ENCODE measurements at places on chromosomes 3 and 15.

- DNase-seq = peak; percentile 64
These were observed 17.6 kb upstream of the CYP11A1 start for GRCh38 chr15:74384881-74385643.

DNA sequence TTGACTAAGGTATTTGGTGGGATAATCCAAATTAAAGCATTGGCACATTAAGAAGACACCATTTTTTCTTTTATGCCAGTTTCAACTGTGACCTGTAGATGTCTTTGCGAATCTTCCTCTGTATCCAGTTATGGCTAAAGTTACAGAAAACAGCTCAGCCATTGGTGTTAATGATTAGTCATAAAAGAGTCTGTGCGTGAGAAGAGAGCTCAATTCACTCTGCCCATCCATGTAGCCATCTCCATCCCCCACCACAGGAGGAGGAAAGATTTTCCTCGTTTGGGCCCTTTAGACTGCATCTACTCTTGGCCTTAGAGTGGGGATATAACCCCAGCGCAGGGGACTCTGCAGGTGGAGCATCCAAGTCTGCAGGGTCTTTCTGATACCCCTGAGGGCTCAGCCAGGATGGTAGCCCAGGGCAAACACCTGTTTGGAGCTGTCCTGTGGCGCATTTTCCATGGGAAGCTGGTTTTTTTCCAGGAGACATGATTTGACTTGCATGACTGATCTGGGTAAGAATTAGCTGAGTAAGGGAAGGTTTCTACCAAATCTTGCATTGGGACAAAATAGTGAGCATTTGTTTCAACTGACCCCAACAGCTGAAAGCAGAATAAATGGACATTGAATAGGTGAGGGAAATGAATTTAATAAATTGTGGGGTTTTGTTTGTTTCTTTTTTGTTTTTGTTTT lies 29.5 kb downstream of the NANOGP8 start:
- no peak for DNase-seq

DNA sequence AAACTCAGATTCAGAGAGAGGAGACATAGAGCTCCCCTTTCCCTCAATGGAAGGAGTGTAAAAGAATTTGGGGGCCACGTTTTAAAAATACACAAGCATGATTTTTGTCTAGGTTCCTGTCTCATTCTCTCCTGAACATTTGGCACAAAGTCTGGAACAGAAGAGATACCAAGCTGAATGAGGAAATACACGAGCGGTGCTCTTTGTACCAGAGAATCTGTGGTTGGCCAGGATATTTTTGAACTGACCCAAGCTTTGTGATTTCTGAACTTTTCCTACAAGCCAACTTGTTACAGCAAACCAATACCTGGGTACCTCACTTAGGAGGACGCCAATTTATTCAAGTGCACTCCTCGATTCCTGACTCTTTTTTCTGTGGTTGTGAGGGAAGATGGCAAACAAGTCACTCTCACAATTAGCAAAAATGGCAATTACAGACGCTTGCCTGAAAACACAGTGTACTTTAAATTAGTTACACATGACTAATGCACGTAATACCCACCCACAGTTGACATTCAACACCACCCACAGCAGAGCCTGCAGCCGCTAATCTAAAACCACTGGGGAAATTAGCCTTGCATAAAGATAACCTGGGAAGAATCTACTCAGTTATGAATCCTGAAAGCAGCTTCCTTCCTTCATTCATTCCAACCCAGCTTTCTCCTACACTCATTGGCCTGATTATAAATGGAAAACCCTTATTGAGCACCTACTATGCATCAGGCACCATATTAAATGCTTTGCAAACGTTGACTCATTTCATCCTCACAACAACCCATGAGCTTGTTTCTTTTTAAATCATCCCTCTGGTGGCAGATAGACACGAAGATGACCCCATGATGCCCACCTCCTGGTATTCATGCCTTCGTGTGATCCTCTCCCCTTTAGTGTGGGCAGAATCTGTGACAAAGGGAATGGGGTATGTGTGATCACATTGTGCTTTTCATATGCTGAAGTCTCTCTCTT lies 293.5 kb downstream of the KBTBD8 start:
- no peak for DNase-seq

DNA sequence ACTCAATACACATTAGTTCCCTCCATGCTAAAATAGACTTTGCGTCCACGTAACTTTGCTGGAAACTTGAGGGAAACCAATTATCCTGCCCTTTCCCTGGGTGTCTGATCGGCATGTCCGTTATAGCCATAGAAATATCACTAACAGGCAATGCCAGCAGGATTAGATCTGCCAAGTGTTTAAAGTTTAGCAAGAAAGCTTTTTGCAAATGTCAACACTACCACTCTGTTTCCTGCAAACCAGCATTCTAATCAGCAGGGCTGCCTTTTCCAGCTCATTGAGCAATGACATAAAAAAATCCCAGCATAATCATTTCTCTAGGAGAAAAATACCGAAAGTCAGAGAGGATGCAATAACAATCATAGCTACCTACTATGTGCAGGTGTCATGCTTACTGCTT lies 60.9 kb downstream of the NOX5 start:
- no peak for DNase-seq

DNA sequence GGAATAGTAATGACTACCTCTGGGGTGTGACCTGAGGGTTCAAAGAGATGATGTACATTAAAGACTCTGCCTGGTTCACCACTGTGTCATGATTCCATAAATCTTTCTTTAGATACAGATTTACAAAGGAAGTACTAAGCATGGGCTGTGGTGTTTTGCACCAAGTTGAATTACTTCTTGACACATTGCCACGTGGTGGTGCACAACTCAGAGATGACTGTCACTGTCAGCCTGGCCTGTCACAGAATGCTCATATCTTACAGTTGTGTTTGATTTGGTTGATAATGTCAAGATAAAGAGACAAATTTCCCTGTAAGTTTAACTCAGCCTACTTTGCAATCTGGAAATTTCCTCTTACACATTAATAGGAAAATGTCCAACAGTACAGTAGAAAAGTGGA lies 3.2 kb downstream of the CTDSPL start:
- no peak for DNase-seq

GRCh38 chr15:101038327-101039003 lies 119.3 kb downstream of the LRRK1 start:
- DNase-seq = no peak

DNA sequence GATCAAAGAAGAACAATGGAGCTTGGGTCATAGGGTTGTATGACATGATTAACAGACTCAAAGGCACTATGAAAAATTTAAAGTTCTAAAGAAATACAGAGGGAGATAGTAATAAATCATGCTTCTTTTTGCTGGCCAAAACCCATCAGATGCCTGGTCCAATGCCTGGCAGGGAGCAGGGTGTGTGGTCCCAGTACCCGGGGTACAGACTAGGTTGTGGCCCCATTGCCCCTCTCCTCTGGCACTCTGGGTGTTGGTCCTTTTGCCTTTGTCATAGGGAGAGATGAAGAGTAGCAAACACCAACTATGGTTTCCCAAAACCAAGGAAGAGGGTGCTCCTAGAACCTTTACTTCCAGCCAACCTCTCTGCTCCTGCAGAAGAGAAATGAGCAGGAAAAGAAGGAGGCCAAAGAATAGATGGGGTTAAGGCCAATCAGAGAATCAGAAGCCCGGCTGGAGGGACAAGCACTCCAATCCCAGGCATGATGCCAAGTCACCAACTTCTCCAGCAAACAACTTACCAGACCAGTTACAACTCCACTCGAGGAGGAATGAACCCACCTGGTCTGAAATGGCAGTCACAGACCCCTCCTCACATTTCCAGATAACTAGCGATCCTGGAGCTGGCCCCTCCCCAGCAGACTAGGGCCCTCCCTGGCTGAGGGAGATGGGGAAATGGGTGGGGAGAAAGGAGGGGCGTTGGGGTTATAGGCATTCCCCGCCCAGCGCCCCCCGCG lies 1.8 kb downstream of the IGDCC3 start:
- no peak for DNase-seq

GRCh38 chr3:56302417-56302816 lies 165.8 kb downstream of the ERC2 start:
- no peak for DNase-seq

- peak; percentile 7 for DNase-seq
These were observed 24.7 kb upstream of the DUSP7 start for GRCh38 chr3:52080830-52081719.

- DNase-seq = no peak
These were observed 113.5 kb upstream of the FRMD4B start for GRCh38 chr3:69499422-69499821.

DNA sequence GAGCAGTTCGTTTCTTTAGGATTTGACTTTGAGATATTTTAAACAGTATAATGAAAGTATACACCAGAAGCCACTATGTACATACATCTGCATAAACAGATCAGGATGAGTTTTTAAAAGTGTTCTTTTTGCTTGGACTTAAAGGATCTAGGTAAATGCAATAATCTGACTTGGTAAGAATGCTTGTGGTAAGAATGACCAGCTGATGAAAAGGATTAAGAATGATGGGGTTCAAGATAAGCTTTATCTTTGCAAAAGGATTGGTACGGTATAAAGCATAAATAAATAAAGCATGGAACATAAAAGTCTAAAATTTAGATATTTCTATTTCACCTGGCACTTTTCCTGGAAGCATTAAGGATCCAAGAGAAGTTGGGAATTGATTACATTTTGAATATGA lies 9.8 kb upstream of the MME start:
- DNase-seq = no peak

GRCh38 chr15:90209591-90209990 lies 8.5 kb downstream of the SEMA4B start:
- DNase-seq = no peak

GRCh38 chr15:31484986-31485385 lies 158.4 kb downstream of the KLF13 start:
- no peak for DNase-seq

- DNase-seq = peak; percentile 10
These were observed 502 bp downstream of the DPH3 start for GRCh38 chr3:16264174-16264707.

DNA sequence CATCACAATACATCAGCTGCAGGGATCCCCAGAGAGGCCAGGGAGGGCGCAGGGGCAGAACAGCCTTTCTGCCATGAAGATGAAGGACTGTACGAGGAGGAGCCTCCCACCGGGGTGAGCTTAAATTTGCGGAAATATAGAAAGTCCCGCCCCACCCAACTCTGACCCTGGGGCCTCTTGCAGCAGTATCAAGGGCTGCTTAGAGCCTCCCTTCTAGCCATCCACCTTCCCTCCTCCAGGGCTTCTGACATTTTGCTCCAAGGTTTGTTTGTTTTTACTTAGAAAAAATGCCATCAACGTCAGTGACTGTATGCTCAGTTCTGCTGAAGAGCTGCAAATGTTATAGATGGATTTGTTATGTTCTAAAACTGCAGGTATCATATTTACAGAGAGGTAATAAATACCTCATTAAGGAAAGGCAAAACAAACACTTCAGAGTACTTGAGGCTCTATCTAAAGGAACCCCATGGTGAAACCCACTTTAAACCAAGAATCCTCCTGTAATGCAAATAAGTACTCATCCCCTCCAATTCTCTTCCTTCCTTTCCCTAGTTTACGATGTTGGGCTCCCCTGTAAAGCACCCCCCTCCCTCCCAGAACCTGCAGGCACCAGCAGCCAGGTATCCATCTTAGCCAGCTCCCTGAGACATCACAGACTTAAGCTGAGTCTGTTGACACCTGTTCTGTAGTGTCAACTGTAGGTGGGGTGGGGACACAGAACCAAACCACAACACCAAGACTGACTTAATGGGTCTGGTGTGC lies 30.5 kb downstream of the RFTN1 start:
- DNase-seq = no peak

DNA sequence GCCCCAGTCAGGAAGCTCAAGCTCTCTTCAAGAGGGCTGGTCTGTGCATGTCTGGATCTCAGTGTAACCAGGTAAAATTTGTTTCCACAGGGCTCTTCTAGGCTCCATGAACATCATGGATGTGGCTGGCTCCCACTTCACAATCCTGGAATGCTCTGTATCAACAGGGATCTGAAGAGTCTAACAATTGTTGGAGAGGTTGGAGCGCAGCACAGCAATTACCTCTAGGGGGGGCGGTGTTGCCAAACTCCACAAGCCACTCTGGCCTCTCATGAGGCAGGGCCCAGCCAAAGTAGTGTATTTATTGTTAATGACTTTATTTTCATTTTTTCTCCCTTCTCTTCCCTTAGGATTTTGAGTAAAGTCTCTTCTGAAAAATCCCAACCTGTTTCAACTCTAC lies 6.1 kb upstream of the EIF2B5 start:
- peak; percentile 39 for DNase-seq

DNA sequence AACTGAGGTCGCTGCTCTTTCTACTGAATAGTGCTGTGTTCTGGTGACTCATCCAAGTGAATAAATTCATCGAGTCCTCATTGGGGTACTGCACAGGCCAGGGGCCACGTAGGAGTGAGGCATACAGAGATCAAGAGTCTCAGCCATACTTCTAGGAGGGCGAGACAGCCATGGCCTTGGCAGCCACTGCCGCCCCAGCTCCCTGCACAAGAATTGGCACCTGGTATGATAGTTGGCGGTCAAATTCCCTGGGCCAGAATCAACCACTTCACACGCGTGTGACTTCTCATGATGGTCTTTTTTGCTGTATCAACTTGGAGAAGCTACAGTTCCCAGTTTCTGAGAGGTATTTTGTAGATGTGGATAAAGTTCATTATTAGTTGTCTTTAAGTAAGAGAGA lies 161.6 kb downstream of the OSBPL10 start:
- no peak for DNase-seq

- no peak for DNase-seq
These were observed 643 bp downstream of the MYO5A start for GRCh38 chr15:52527911-52528563.

- no peak for DNase-seq
These were observed 80.6 kb downstream of the CCR1 start for GRCh38 chr3:46127503-46127902.

- DNase-seq = no peak
These were observed 556.1 kb downstream of the FGF12 start for GRCh38 chr3:192171213-192171612.

Data from hematopoietic multipotent progenitor cell treated with erythropoietin and hydrocortisone succinate and interleukin-3 and kit ligand, for 15 days (in vitro differentiated cells).